Omental fat pad (tissue), 4 donors: ENCODE measurements at places on chromosomes 1 and 21.

DNA sequence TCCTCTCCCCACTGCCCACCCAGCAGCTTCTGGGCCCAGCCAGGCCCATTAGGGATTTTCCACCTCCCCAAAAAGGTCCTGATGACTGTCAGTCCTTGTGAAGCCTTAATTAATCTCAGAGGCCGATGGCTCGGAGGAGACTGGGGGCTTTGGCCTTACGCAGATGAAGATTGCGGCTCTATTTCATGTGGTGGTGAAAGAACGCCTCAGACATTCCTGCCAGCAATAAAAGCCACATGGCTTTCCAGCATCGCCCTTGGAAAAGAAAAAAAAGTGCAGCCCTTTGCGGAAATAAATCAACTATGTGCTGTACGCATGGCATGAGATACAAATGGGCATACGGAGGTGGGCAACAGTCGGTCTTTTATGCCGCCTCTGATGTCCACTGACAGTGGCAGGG lies 6.6 kb upstream of the RUNX3 start:
- no peak for DNase-seq

DNA sequence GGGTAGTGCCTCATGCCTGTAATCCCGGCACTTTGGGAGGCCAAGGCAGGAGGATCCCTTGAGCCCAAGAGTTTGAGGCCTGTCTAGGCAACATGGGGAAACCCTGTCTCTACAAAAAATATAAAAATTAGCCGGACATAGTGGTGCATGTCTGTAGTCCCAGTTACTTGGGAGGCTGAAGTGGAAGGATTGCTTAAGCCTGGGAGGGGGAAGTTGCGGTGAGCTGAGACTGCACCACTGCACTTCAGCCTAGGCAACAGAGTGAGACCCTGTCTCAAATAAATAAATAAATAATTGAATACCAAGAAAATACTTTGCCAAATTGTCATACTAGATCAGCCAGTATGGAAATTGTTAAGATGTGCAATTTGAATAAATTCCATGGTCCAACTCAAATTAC lies 5.9 kb upstream of the RBBP5 start:
- no peak for DNase-seq

DNA sequence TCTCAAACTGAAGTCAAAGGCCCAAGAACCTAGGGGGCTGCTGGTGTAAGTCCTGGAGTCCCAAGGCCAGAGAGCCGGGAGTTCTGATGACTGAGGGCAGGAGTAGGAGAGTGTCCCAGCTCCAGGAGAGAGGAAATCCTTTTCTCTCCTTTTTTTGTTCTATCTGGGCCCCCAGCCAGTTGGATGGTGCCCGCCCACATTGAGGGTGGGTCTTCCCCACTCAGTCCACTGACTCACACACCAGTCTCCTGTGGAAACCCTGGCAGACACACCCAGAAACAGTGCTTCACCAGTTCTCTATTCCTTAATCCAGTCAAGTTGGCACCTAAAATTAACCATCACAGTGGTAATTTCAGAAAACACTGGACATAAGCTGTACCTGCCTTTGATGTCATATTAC lies 12.7 kb upstream of the WDR26 start:
- peak; percentile 31 for DNase-seq

DNA sequence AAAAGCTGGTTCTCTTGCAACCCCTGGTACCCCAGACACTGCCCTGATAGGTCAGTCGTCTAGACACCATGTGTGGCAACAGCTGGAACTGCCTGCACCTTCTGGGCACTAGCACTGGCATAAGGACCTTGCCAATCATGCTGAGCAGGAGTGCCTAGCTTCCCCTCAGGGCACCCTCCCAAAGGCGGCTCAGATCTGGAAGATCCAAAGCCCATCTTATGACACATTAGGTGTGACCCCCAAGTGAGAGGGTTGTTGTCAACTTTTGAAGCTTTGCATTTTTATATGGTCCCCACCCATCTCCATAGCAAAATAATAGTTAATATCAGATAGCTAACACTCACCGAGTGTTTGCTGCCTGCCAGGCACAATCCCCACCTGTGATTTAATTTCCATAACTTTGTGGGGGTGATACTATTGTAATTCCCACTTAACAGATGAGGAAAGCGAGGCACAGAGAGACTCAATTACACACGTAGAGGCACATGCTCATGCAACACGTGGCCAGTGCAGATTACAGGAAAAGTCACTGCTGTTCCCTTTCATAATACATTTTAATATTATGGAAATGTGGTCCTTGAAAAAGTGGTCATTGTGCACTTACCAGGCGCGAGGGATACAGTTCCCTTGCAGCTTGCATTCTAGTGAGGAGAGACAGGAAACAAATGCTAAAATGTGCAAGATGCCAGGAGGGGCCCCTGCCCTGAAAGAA lies 25.8 kb downstream of the EXOC8 start:
- DNase-seq = no peak

- no peak for DNase-seq
These were observed 28.4 kb downstream of the DMBX1 start for GRCh38 chr1:46517932-46518498.

GRCh38 chr1:87179851-87180519 lies 148.7 kb upstream of the LMO4 start:
- DNase-seq = no peak
